DMS53 (cell line): ENCODE measurements at places on chromosomes 3 and 15.

- no peak for DNase-seq
These were observed 30.7 kb upstream of the USP3 start for GRCh38 chr15:63473749-63473998.

GRCh38 chr3:6229778-6230410 is 631.0 kb upstream of the GRM7 start:
- DNase-seq: no peak

GRCh38 chr15:79615754-79616153 is 183.6 kb downstream of the MINAR1 start:
- DNase-seq: no peak

- peak; percentile 71 for DNase-seq
These were observed at the start of gene MRAS for GRCh38 chr3:138347960-138348753. Gene MRAS (plus strand): TSS chr3:138348579. CDS start chr3:138372884, 24,305 bp downstream.

GRCh38 chr3:105793040-105793439 is 75.8 kb downstream of the CBLB start:
- no peak for DNase-seq

DNA sequence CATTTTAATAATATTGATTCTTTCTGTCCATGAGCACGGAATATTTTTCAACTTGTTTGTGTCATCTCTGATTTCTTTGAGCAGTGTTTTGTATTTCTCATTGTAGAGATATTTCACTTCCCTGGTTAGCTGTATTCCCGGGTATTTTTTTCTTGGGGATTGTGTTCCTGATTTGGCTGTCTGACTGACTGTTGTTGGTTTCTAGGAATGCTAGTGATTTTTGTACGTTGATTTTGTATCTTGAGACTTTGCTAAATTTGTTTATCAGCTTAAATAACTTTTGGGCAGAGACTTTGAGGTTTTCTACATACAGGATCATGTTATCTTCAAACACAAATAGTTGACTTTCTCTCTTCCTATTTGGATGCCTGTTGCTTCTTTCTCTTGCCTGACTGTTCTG is 418.8 kb upstream of the ALCAM start:
- no peak for DNase-seq

- DNase-seq: no peak
These were observed 44.4 kb upstream of the FAN1 start for GRCh38 chr15:30859091-30859874.

DNA sequence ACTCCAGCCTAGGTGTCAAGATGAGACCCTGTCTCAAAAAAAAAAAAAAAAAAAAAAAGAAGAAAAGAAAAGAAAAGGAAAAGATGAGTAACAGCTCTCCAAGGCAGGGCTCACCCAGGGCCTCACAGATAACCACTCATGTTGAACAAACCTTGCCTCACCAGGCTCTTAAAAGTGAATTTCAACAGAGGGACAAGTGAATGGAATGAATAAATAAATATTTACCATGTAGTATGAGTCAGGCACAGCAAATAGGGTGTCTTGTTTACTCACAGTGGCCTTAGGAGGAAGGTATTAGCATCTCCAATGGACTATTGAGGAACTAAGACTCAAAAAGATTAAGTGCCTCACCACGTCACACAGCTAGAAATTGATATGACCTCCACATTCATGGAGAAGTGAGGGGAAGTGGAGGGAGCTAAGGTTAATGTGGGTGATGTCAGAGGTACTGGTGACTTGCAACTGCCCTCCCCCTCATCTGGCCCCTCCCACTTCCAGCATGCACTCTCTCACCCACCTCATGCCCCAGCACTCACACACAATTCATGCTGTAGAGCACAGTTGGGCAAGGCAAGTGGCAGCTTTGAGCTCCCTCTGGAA is 255.5 kb downstream of the UACA start:
- DNase-seq: peak; percentile 99

DNA sequence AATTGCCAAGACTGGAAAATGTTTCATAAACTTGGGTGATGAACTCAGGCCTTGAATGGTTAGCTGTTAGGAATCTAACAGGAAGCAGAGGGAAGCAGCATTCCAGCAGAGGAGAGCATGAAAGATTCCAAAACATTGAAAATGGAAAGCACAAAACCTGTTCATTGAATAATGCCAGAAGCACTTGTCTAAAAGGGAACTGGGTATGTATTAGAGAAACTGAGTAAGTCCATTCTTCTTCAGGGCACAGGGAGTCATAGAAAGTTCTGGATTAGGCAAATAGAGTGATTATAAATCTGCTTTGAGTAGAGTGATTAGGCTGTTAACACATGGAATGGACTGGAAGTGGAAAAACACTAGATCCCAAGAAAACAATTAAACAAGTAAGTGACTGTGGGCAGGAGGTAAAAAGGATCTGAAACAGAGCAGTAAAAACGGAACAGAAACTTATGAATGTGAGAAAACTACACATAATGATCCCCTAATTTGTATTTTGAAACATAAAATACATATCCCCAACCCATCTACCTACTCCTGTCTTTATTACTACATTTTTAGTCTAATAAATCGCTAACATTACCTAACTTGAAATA is 343.4 kb downstream of the TBC1D5 start:
- no peak for DNase-seq

- no peak for DNase-seq
These were observed 148.1 kb downstream of the FNDC3B start for GRCh38 chr3:172187511-172187910.

DNA sequence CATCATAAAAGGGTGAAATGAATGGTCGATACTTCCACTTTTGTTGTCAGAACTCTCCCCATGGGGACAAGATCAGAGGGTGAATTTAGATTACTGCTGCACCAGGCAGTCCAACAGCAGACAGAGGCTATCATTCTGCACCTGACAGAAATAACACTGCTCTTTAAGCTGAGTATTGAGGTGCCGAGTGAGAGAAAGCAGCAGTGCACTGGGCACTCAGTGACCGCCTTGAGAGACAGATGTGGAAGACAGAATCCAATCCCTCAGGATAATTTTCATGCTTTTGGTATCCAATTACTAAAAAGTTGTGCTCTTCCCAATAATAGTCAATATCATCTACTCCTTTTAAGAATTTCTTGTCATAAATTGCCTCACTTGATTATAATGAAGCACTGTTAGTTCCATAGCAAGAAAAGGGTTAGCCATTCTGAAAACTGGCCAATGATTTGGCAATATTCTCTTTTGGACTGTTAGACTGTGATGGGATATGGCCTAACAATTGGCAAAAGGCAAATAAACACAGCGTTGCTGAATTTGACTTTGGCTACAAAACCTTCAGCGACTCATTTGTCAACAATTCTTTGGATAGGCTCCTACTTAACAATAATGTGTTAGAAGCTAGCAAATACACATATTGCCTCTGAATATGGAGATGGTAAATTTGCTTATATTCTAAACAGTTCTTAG is 5.5 kb downstream of the FGF7 start:
- no peak for DNase-seq

GRCh38 chr3:150870406-150870805 is 34.8 kb downstream of the MINDY4B start:
- DNase-seq: peak; percentile 4

- peak; percentile 86 for DNase-seq
These were observed 6.6 kb upstream of the ADGRG7 start for GRCh38 chr3:100602506-100603444.

- DNase-seq: no peak
These were observed 170.2 kb downstream of the FNDC3B start for GRCh38 chr3:172209333-172210321.

DNA sequence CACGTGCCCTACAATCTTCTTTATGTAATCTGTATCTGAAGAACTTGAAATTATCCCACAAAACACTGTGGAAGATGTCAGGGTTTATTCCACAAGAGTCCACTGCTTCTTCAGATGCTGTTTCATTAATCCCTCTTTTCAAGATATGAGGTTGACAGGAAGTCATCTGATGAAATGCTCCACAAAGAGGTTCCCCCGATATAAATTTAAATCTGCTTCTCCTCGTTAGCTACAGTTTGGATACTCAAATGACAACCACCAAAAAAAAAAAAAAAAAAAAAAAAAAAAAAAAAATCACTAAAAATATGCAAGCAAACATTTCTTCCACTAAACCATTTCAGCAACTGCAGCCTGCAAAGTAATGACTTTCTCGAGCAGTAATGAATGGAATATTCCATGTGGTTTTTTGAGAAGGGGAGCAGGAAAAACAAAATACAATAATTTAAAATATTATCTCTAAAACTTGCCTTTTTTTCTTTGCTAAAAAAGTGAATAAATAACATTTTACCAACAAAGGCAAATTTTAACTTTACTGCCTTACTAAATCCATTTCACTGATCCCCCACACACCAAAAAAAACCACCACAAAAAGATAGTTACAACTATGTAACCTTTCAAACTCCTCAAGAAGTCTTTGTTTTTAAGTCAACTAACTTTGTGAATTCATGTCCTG is 37.8 kb downstream of the DLG1 start:
- no peak for DNase-seq

- DNase-seq: no peak
These were observed 65.8 kb downstream of the SCN11A start for GRCh38 chr3:38985981-38986380.

GRCh38 chr15:51281368-51281967 is 56.9 kb downstream of the CYP19A1 start:
- DNase-seq: peak; percentile 73

DNA sequence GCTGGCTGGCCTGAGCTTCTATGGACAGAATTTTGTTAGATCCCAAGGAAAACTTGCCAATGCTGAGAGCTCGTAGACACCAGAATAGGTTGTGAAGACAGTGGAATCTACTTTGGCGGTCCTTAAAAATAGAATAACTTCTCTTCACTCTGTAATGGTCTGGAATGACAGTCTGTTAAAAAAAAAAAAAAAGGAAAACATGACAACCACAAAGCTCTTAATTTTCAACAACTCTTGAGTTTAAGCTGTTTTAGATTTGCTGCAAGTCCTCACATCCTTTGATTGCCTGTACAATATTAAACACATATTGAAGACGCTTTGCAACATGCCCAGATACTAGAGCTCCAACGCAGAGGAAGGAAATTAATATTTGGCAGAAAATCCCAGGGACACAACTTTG is 122.8 kb upstream of the GALNT15 start:
- DNase-seq: no peak

GRCh38 chr3:87719060-87719459 is 339.7 kb downstream of the CGGBP1 start:
- DNase-seq: no peak

- DNase-seq: peak; percentile 62
These were observed 18.7 kb downstream of the ISG20 start for GRCh38 chr15:88657326-88658069.

DNA sequence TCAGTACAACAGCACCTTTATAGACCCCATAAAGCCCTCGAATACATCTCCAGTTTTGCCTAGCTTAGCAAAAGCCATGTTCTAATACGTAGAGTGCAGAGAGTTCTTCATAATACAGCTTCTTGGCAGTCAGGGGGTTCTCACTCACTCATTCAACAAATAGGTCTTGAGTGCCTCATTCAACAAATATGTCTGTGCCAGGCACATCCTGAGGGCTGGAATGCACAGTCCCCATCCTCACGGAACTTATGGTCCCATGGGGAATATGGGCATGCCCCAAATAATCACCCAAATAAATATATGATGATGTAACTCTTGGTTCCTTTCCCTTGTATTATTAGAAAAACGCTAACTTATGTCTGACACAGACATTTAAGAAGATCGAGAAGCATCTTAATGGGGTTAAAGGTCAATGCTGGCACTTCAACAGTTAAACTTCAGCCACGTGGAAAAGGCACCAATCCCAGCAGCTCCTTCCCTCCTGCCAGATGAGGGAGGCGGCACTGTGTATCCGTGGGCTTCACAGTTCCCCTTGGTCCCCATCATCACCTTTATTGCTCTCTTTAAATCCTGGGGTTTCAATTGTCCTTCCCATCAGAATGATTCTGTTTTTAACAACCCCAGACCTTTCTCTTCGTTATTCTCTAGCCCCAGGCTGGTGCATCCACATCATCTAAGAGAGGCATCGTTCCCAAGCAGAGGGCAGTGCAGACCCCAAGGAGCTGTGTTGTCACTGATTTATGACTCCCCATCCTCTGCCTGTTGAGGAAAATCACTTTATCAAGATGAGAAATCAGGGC is 18.9 kb upstream of the SEMA5B start:
- DNase-seq: no peak

DNA sequence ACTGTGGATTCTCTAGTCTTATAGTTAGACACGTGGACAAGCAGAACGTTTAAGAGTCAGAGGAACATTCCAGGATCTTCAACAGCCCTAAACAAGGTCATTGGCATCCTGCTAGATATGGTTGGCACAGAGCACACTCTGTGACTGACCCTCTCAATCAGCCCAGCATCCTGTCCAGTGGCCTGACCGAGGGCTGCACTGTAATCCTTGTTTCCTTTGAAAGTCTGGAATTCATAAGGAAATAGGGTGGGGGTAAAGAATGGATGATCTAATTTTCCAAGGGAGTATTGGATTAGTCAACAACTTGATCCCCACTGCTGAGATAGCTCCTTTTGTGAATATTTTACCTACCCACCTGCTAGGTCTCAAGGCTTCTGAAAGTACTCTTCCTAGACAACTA is 94.5 kb upstream of the DLG1 start:
- no peak for DNase-seq

DNA sequence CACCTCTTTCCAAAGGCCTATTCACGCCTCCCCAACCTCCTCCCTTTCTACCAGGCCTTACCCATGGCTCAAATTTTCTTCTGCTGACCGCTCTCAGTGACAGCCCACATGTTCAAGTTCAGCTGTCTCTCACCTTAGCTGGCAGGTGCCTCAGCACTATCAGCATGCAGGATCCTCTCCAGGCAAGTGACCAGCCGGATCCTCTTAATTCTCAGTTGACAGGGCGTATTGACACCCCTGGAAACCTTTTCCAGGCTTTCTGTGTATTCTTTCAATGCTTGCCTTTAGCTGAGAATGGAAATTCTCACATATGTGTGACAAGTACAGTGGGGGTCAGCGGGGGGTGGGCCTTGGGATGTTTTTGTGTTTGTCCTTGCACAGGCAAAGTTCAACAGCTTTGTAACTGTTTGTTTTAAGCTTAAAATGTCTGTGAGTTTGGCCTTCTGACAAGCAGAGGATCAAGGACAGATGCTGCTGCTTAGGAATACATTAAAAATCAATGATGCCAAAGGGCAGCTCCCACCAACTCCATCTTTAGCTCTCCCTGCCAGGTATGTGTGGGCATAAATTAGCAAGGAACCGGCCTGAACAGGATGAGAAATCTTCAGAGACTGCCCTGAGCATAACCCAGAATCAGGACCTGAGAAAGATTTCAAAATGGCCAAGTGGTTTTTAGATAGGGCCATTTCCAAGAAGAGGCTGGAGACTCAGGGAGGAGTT is 17.4 kb upstream of the BDH1 start:
- DNase-seq: peak; percentile 32

DNA sequence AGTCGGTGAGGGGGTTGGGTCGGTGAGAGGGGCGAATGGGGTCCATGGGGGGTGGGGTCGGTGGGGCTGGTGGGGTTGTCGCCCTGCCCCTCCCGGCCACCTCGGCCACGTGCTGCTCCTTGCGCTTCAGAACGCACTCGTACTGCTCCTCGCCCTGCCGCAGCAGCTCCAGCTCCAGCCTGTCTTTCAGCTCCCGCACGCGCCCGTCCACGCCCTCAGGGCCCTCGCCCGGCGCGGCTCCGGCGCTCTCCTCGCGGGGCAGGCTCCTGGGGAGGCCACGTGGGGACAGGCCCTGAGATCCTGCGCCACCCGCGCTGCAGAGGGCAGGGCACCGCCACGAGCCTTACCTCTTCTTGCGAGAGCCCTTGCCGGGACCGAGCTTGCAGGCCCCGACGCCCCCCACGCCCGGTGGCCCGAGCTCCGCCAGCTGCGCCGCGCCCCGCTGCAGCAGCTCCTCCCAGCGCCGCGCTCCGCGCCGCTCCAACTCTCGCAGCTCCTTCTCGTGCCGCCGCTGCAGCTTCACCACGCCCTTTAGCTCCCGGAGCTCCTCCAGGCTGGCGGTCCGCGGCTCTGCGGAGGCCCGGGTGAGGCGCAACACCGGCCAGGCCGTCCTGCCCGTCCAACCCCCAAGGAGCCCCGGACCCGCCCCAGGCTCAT is 8.2 kb upstream of the ANKRD63 start:
- peak; percentile 79 for DNase-seq
